ENCODE measurements at places on chromosomes 7 and 10. TPM values are rescaled to one million over a fixed set of nuclear protein-coding genes. Genes with fewer than 3 reads are reported as not detected.

The TBXAS1 gene
- total RNA-seq: 1.7 TPM

The PWWP2B gene
- total RNA-seq: 6.9 TPM

The GHRHR gene
- not detected for total RNA-seq

The PLXDC2 gene
- not detected for total RNA-seq

The YWHAG gene
- 80.8 TPM for total RNA-seq

The NUB1 gene
- 71.3 TPM for total RNA-seq

The MINDY3 gene
- total RNA-seq: 16.4 TPM

The CFAP69 gene
- not detected for total RNA-seq

The ARHGAP12 gene
- 3.0 TPM for total RNA-seq

The LRRC18 gene
- not detected for total RNA-seq

- no peak overlapping the region for H3K4me3 ChIP-seq
- no peaks in the 10 kb centered on the region for H3K27me3 ChIP-seq
- H3K27ac ChIP-seq: peak overlapping the region; percentile 34
- H3K36me3 ChIP-seq: no peaks in the 10 kb centered on the region
- no peaks in the 10 kb centered on the region for H3K4me1 ChIP-seq
Observed at GRCh38 chr7:14048889-14049288, 59.4 kb upstream of the ETV1 start.

- no peaks in the 10 kb centered on the region for H3K36me3 ChIP-seq
- no peak for DNase-seq
- H3K4me3 ChIP-seq: no peak overlapping the region
- no peak overlapping the region for H3K27ac ChIP-seq
- H3K4me1 ChIP-seq: no peaks in the 10 kb centered on the region
Observed at GRCh38 chr10:23055424-23056185, 39.8 kb upstream of the MSRB2 start.

DNA sequence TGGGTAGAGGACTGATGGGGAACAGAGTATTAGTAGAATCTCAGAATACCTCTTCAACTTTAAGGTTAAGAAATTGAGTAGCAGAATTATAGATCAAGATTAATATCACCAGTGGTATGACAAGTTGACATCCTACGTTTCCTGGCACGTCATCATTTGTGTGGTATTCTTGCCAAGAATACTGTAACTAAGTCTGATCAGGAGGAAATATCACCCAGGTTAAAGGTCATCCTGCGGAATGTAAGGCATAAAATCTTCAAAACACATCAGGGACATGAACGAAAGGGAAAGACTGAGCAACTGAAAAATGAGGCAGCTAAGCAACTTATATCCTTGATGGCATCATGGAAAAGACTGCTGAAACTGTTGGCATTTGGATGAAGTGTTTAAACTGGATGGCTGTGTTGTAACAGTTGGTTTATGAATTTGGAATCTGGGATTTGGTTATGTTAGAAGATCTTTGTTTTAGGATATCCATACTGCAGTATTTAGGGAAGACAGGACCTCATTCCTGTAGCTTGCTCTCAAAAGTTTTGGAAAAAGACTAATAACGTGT lies 86.1 kb downstream of the TRIM24 start:
- no peak for DNase-seq
- peaks cover 66% of the 10 kb centered on the region for H3K36me3 ChIP-seq
- H3K4me3 ChIP-seq: no peak overlapping the region
- H3K27me3 ChIP-seq: no peaks in the 10 kb centered on the region

- DNase-seq: peak; percentile 34
- H3K36me3 ChIP-seq: peaks cover 12% of the 10 kb centered on the region
- no peaks in the 10 kb centered on the region for H3K27me3 ChIP-seq
- no peak overlapping the region for H3K4me3 ChIP-seq
- peaks cover 95% of the 10 kb centered on the region for H3K4me1 ChIP-seq
Observed at GRCh38 chr10:3761904-3762303, 23.1 kb downstream of the KLF6 start.

GRCh38 chr10:13257621-13258140 lies 23.5 kb upstream of the UCMA start:
- H3K4me3 ChIP-seq: no peak overlapping the region
- H3K27ac ChIP-seq: no peak overlapping the region
- H3K4me1 ChIP-seq: no peaks in the 10 kb centered on the region
- peaks cover 33% of the 10 kb centered on the region for H3K27me3 ChIP-seq

DNA sequence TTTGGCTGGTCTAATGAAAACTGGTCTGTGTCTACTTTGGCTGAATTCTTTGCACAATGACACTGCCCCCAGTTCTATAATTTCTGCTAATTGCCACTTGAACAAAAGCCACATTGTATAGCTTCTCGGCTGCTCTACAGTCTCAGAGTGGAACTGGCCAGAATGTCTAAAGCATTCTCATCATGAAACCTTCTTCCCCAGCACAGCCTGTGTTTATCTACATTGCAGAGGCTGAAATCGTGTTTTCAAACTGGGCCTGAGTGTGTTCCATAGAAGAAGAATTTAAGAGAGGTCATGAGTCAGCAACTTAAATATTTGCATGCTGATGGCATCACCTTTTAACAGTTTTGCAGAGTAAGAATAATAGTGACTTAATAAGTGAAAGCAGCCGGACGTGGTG lies 177.2 kb downstream of the BUB3 start:
- no peaks in the 10 kb centered on the region for H3K27me3 ChIP-seq
- peaks cover 3% of the 10 kb centered on the region for H3K36me3 ChIP-seq
- H3K27ac ChIP-seq: no peak overlapping the region
- H3K4me1 ChIP-seq: peaks cover 1% of the 10 kb centered on the region

DNA sequence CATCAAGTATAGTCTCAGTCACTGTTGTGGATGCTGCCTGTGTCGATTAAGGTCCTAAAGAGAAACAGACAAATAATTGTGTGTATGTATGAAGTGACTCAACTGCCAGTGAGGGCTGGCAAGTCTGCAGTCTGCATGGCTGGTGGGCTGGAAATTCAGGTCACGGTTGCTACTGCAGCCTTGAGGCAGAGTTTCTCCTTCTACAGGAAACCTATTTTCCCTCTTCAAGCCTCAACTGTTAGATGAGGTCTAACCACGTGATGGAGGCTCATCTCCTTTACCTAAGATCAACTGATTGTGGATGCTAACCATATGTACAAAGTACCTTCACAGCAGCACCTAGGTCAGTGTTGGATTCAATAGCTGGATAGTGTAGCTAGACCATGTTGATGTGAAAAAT lies 29.9 kb downstream of the MBL2 start:
- no peaks in the 10 kb centered on the region for H3K36me3 ChIP-seq
- DNase-seq: no peak
- H3K27me3 ChIP-seq: no peaks in the 10 kb centered on the region
- H3K4me3 ChIP-seq: no peak overlapping the region
- no peaks in the 10 kb centered on the region for H3K4me1 ChIP-seq

DNA sequence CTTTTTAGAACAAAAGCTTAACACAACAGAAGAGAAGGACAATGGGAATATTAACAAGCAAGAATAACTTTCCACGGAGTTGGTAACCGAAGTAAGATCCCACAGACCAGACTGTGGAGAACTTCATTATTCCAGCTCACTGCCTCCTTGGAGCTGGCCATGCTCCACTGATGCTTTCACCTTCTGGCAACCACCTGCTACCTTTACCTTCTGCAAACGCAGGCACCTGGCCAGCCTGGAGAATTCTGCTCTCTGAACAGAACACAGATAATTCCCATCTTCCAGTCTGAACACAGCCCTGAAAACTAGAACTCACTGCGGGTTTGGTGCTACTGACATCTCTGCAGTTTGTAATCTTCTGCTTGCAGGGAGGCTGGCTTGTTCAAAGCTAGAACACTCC lies 66.5 kb downstream of the JAZF1 start:
- H3K36me3 ChIP-seq: peaks cover 2% of the 10 kb centered on the region
- H3K27me3 ChIP-seq: no peaks in the 10 kb centered on the region
- no peak for DNase-seq
- no peaks in the 10 kb centered on the region for H3K4me1 ChIP-seq
- H3K4me3 ChIP-seq: no peak overlapping the region

DNA sequence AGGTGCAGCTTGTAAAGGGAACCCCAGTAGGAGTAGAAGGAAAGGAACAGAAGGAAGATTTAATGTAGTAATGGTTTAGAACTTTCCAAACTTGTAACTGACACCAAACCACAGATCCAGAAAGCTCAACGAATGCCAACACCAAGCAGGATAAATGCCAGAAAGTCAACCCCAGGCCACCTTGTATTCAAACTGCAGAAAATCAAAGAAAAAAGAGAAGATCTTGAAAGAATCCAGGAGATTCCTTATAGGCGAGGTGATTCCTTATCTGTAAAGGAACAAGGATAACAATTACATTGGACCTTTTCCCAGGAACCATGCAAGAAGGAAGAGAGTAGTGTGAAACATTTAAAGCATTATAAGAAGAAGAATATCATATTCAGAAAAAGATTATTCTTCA lies 93.6 kb downstream of the NKX6-2 start:
- peaks cover 11% of the 10 kb centered on the region for H3K4me1 ChIP-seq
- no peak overlapping the region for H3K27ac ChIP-seq
- no peak for DNase-seq
- no peaks in the 10 kb centered on the region for H3K27me3 ChIP-seq
- peaks cover 2% of the 10 kb centered on the region for H3K36me3 ChIP-seq

DNA sequence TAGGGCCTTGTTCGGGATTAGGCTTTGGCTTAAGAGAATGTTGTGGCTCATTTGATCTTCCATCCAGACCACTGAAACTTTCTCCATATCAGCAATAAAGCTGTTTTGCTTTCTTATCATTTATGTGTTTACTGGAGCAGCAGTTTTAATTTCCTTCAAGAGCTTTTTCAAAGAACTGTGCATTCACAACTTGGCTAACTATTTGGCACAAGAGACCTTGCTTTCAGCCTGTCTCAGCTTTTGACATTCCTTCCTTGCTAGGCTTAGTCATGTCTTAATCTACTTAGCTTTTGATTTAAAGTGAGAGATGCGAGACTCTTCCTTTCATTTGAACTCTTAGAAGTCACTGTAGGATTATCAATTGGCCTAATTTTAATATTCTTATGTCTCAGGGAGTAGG lies 19.1 kb upstream of the AKR1B1 start:
- H3K27ac ChIP-seq: no peak overlapping the region
- H3K27me3 ChIP-seq: peaks cover 14% of the 10 kb centered on the region
- no peaks in the 10 kb centered on the region for H3K4me1 ChIP-seq
- DNase-seq: no peak

DNA sequence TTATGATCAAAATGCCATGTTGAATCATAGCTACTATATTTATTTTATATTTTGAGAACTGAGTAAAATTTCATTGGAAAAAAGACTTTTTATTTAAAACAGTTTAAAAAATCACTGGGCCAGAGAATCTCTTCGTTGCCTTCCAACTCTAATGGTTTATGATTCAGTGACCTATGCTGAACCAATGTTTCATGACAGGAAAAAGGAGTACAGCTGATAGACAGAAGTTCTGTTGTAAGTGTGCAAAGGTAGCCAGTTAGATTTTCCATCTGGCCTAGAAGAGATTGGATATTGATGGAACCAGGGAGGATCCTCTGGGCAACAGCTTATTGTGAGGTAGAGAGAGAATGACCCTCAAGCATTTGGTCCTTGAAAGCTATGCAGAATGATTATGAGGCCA lies 745.8 kb downstream of the SUGCT start:
- no peaks in the 10 kb centered on the region for H3K4me1 ChIP-seq
- no peak for DNase-seq
- H3K36me3 ChIP-seq: no peaks in the 10 kb centered on the region
- no peak overlapping the region for H3K27ac ChIP-seq
- H3K4me3 ChIP-seq: no peak overlapping the region

DNA sequence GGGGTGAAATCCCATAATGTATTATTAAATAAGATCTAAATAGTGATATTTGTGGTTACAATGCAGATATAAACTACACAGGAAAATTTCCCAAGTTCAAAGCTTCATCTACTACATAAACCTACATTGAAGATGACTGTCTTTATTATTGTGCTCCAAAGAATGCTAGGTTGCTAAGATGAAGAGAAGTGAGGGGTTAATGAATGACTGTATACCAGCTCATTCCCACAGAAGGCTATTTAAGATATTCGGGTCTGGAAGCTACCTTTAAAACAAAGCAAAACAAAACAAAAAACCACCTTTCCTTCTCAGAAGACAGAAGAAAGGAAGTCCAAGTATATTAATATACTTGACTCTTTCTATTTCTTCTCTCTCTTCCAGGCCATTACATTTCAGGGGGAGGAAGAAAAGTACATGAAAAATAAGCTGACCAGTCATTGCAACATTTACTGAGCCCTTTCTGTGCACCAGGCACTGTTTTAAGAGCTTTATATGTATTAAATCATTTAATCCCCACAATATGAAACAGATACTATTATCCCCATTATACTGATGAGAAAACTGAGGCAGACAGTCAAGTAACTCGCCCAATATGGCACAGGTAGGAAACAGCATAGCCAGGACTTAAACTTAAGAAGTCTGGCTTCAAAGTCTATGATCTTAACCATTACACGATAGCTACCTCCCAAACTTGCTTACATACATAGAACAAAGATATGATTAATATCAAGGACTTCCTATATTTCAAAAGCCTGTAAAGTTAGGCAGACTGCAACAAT lies 48.1 kb downstream of the TNPO3 start:
- H3K36me3 ChIP-seq: peaks cover 57% of the 10 kb centered on the region
- no peak overlapping the region for H3K27ac ChIP-seq

DNA sequence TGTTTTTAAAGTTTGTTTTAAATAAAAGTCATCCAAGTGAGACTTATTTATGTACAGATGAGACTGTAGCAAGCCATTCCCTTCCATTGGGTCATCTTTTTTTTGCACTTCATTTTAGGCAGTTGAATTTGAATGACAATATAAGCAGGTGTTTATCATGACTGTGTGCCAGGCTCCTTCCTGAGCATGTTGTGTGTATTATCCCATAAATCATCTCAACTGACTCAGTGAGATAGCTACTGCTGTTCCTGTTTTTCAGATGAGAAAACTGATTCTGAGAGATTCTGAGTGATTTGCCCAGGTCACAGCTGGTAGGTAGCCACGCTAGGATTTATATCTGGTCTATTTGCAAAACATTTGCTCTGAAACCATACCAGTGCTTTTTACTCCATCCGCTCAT lies 11.7 kb downstream of the TMEM254 start:
- DNase-seq: no peak
- no peaks in the 10 kb centered on the region for H3K36me3 ChIP-seq
- no peaks in the 10 kb centered on the region for H3K27me3 ChIP-seq
- no peaks in the 10 kb centered on the region for H3K4me1 ChIP-seq

DNA sequence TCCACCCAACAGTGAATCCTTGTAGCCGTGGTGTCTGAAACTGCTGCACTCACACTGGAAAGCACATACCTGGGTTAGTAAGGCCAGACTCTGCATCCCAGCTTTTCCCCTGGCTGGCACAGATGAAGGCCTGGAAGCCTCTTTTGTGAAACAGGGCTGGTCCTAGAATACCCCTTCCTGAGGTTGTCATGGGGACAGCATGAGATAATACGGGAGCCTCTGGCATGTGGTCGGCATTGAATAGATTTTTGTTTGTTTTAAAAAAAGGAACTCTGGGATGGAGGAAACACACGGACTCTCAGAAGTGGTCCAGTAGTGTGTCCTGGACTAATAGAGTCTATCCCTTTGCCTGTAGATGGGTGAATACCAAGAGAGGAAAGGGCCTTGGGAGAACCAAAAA lies 129.7 kb downstream of the TMEM178B start:
- no peak overlapping the region for H3K27ac ChIP-seq
- H3K27me3 ChIP-seq: peaks cover 32% of the 10 kb centered on the region
- H3K4me1 ChIP-seq: no peaks in the 10 kb centered on the region
- DNase-seq: no peak

GRCh38 chr10:35784751-35785150 lies 142.7 kb upstream of the FZD8 start:
- DNase-seq: no peak
- no peaks in the 10 kb centered on the region for H3K4me1 ChIP-seq
- no peaks in the 10 kb centered on the region for H3K36me3 ChIP-seq
- no peak overlapping the region for H3K4me3 ChIP-seq
- no peak overlapping the region for H3K27ac ChIP-seq
- no peaks in the 10 kb centered on the region for H3K27me3 ChIP-seq

GRCh38 chr10:69214666-69215131 lies 5.4 kb upstream of the HKDC1 start:
- peak overlapping the region; percentile 78 for H3K27ac ChIP-seq
- DNase-seq: no peak
- H3K4me1 ChIP-seq: peaks cover 48% of the 10 kb centered on the region
- H3K36me3 ChIP-seq: peaks cover 16% of the 10 kb centered on the region

Data from activated CD8-positive, alpha-beta memory T cell treated with anti-CD3 and anti-CD28 coated beads, Interleukin-2, amount 10 ng/mL, durations not matched to agents 7 days and 5 days (primary cell).